Activated CD4-positive, alpha-beta T cell treated with anti-CD3 and anti-CD28 coated beads, Interleukin-2, amount 10 ng/mL, durations not matched to agents 7 days and 5 days (primary cell): ENCODE measurements at places on chromosomes 7 and 10.

- no peak for DNase-seq
Observed at GRCh38 chr10:108060246-108060645, 895.7 kb upstream of the SORCS1 start.

- DNase-seq = no peak
Observed at GRCh38 chr7:55272328-55272727, 92.8 kb upstream of the LANCL2 start.

DNA sequence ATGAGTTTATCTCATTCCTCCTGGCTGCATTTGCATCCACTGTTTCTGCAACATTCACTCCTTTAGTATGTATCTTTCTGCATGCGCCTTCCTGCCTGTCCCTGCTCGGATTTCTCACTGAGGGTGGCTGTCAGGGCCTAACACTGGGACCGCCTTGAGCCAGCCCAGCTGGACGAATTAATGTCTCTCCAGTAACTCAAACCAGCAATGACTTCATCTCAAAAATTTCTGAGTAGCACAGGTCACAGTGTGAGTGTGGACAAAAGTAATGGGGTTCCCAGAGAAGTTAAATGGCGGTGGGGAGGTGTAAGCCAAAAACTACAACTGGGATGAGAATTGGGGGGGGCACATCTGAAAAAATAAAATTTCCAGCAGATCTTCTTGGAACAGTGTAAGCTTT, 444.0 kb upstream of the MGMT start:
- DNase-seq = no peak

DNA sequence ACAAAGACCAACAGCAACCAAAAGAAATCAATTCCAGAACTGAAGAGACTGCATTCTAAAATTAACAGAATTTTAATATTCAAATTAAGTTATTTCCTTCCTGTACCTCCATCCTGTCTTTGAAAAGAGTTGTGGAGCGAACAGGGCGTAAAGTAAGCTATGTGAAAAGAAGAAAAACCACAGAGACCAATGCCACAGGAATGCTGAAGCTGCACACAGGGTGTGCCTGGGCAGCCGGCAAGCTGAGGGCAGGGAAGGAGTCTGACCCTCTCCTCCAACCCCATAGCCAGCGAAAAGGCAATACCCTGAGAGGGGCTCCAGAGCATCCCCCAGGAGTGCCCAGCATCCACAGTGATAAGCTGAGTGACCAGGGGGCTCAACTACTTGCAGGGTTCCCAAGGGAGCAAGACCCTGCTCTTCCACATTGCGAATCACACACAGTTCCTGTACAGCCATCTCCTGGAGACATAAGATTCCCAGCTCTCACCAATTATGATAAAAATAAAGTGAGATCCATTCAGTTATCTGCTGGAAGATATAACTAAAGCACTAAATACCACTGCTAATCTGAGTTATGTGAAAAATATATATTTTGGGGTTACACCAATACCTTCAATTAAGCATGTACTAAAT, 93.8 kb downstream of the PARD3 start:
- DNase-seq = no peak

DNA sequence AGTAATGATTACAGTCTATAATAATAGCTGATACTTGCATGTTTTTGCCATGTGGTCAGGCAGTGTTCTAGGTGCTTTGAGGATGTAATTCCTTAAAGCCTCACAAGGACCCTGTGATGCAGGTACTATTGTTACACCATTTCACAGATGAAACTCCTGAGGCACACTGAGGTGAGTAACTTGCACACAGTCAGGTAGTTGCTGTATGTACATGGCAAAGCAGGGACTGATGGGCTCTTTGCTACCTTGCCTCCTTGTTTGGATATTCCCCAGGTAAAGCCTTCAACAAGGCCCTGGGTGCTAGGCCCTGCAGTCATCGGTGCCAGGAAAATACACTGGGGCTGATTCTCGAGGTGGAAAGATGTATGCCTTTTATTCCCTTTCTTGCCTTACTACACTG, 317.5 kb downstream of the CXCL12 start:
- no peak for DNase-seq

DNA sequence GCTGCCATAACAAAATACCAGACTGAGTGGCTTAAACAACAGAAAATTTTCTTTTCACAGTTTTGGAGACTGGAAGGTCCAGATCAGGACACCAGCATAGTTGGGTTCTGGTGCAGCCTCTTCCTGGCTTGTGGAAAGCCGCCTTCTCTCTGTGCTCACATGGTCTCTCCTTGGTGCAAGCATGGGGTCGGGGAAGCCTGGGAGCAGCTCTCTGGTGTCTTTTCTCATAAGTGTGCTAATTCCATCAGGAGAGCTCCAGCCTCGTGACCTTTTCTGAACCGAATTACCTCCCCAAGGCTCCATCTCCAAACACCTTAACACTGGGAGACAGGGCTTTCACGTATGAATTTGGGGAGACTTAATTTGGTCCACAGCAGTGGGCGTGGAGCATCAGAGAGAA, 4.8 kb upstream of the GTPBP4 start:
- no peak for DNase-seq

- DNase-seq = no peak
Observed at GRCh38 chr7:107632492-107632865, 28.1 kb upstream of the SLC26A4 start.

GRCh38 chr10:71388171-71388570, 8.5 kb upstream of the CDH23 start:
- no peak for DNase-seq

DNA sequence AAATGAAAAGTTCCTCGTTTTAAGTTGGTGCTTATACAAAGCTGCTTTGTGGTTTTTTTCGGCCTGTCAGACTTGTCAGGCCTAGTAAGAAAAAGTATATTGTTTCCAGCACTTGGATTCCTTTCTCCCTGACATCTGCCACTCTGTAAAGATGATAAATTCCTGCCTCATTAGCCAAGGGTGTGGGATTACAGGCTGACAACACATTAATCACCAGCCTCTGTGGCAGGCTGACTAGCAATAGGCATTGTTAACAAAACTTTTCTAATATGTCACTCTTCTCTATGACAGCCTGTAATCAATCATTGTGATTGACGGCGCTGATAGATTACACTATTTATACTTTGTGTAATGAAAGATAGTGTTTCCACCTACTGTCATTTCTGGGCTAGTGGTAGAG, 682.5 kb downstream of the LRMDA start:
- no peak for DNase-seq

DNA sequence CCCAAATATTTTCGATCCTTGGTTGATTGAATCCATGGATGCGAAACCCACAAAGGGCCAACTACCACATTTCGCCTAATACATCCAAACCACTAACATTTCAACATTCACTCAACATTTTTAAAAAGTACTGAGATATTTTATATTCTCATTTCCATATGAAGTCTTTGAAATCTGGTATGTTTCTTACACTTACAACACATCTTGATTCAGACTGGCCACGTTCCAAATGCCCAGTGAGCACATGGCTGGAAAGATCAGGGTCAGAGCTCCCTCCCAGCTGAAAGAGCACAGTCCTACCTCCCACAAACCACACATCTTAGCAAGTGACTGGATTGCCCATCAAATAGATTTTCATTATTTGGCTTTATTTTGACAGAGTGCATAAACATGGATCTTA, 18.9 kb downstream of the NCAPG2 start:
- no peak for DNase-seq
